ENCODE measurements at places on chromosomes 12 and 14.

DNA sequence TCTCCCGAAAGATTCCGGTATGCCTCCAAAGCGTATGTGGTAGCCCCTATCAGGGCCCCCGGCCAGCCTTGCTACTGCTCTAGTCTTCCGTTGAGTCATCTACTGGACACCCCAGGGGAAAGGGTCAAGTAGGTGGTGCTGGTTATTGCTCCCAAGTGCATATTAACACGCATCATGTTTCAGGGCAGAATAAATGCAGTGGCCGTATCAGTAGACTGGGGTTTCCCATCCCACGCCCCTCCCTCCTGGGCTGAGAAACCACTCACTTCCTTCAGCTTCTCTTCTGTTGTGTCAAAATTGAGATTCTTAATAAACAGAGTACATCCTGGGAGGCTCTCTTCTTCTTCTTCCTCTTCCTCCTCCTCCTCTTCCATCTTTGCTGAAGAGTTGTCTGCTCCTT is 39.3 kb downstream of the RBM19 start:
- no peak for DNase-seq

DNA sequence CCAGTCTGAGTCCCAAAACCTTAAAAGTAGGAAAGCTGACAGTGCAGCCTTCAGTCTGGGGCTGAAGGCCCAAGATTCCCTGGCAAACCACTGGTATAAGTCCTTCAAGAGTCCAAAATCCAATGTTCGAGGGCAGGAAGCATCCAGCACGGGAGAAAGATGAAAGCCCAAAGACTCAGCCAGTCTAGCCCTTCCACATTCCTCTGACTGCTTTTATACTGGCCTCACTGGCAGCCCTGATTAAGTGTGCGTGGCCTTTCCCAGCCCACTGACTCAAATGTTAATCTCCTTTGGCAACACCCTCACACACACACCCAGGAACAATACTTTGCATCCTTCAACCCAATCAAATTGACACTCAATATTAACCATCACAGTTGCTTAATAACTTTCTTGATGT is 372.1 kb upstream of the CCDC196 start:
- DNase-seq = no peak

- no peak for DNase-seq
Observed at GRCh38 chr14:67357186-67357968, 2.2 kb downstream of the ATP6V1D start.

GRCh38 chr14:48967419-48967818 is 618.8 kb downstream of the RPS29 start:
- DNase-seq = no peak

GRCh38 chr14:93792391-93792790 is 4.1 kb upstream of the PRIMA1 start:
- no peak for DNase-seq

DNA sequence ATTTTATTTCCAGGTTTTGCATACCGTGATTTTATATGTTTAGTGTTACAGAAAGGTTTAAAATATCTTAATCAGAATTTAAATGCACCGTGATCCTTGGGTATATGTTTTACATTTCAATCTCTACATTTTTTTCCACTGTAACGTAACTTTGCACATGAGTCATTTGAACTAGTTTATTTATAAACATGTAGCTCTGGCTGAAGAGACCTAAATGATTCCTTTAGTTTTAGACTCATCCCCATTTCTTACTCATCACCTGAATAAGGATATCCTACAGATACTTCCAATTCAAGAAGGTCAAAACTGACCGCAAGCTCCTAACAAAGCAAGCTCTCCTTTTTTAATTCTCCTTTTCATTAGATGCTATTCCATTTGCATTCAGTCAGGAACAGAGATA is 42.7 kb upstream of the SLC6A15 start:
- no peak for DNase-seq

DNA sequence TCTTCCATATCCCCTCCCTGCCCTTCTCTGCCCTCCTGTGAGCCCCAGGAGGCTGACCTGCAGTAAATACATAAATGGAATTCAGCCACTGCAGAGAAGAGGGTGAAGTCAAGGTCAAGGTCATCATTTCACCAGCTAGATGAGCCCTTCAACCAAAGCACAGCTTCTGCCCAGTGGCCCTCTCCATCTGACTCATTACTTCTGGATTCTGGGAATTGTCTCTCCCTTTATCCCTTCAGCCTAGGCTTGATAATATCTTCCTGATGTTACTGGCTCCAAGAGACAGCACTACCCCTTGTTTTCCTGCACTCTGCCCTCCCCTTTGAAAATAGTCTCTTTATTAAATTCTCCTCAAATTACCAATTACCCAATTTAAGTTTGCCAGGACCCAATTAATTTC is 64.5 kb downstream of the TTC9 start:
- DNase-seq = no peak

- DNase-seq = no peak
Observed at GRCh38 chr12:116093915-116094314, 183.6 kb downstream of the MED13L start.

DNA sequence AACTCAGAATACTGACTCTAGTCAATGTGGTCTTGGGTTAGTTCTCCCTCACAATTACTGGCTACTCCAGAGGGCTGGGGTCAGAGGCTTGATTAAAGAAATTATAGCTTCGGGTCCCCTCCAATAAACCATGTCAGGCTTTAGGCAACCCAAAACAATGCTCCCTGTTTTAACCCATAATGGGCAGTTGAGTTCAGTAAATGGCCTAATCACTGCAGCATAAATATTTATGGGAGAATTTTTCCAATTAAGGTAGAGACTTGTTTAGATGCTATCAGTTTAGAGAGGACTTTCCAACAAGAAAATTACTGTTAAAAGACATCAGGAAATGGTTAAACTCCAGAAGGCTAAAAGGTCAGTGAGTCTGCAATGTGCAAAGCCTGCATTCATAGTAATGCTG is 389.2 kb upstream of the PRICKLE1 start:
- DNase-seq = no peak

- DNase-seq = peak; percentile 36
Observed at GRCh38 chr14:81219759-81220579, 790 bp downstream of the GTF2A1 start.

DNA sequence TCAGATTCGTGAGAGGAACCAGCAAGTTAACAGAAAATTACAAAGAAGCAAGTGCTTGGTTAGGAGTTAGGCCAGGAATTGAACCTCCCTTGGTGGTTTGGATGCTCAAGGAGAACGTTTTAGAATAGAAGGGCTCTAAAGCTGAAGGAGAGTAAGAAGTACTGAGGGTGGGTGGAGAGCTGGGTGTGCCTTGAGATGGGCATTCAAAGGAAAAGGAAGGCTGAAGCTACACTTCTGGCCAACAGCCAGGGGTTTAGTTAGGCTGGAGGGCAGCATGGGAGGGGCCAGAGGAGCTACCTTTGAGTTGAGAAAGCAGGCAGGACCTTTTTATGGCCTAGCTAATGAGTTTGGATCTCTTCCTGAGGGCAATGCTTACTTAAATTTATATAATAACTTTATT is 421.2 kb downstream of the CCDC91 start:
- DNase-seq = peak; percentile 58

DNA sequence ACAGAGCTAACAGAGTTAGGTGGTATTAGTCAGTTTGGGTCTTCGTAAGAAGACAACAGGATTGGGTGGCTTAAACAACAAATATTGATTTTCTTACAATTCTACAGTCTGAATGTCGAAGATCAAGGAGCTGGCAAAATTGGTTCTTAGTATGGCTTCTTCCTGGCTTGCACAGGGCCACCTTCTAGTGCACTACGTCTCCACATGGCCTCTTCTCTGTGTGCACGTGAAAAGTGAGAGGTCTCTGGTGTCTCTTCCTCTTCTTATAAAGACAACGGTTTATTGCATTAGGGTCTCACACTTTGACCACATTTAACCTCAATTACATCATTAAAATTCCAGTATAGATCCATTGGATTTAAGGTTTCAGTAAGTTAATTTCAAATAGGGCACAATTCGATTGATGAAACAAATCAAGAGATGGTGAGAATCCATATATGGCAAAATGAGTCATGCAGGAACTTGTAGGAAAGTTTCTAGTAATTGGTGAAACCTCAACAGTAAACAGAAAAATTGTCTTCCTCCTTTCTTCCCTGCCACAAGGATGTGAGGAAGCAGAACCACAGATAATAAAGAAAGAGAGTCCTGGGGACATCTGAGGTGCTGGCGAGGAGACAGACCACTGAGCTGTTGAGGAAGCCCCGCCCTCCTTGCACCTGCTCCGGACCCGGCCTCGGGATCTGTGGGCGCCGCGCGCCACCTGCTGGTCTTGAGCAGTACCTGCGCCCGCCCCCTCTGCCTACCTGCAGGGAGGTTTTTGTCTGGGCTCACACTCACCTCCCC is 846.7 kb downstream of the TMEM121 start:
- peak; percentile 66 for DNase-seq

GRCh38 chr12:5047729-5048128 is 4.0 kb downstream of the KCNA5 start:
- DNase-seq = no peak

DNA sequence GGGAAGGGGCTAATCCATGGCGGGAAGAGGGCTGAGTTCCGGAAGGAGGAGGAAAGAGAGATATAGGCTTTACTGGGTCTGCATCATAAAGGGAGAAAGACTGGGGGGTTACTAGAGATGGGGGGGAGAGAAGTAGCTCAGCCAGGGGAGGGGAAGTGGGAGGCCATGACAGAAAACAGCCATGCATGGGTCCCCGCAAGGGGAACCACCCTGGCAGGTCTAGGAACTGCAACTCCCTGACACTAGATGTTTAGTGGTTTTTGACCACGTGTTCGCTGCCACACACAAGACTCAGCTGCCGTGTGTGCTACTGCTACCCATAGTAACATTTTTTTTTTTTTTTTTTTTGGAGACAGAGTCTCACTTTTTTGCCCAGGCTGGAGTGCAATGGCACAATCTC is 145.0 kb downstream of the RIMBP2 start:
- no peak for DNase-seq

DNA sequence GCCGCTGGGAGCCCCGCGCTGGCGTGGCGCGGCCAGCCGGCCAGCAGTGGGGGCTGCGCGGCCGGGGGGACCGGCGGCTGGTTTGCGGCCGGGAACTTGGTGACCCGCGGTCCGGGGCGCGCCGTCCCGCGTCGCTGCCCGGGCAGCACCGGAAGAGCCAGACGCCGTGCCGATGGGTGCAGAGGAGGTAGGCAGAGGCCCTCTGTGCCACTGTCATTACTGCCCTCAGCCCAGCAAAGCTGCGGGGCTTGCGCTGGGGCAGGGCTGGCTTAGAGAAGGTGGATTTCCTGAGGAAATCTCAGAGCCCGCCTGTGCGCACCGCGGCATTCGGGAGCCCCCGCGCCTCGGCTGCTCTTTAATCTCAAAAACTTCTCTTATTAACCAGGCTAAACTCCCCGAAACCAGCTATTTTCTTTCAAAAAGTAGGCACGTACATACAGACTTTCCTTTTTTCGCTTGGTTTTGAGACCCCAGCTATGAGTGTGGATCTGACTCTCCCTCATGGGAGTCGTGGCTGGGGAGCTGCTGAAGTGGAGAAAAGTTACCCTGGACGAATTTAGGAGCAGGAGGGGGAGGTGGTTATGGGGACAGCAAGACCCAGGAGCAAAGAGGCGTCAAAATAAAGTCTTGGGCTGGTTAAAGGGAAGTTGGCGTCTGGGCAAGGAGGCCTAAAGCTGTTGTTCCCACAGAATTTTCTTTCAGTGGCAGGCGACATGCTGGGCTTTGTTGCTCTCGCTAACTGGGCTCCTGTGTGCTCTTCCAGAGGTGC is 802 bp downstream of the SUSD6 start:
- DNase-seq = peak; percentile 66

DNA sequence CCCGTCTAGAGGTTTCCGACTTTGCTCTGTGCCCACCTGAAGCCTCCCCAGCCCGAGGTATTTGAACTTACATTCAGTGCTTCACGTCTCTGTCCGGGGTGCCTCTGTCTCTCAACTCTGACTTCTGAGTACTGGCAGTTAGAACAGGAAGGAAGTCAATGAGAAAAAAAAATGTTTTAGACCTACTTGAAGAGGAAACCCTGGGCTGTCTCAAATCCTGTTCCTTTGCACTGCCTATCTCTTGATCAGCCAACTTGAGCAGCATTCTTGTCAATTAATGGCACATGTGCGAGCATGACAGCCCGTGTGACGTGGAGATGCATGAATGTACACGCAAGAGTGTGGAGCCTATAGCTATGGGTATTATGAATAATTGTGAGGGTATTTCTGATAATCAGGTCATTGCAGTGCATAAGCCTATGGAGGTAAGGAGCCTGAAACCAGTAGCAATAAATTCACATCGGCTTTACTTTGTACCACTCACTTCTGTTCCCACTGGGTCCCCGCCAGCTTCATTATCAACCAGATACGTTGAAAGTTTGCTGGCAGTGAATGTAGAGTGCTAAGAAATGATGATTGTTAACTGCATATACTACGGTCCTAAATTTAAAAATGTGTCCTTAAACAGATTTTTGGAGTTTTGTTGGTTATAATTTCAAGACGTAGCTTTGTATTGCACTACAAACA is at the start of gene ARHGDIB:
Gene ARHGDIB (minus strand): TSS at position 136 of the 687 bp plus-strand sequence. CDS start 10,889 bp downstream, outside the sequence.
- peak; percentile 21 for DNase-seq

DNA sequence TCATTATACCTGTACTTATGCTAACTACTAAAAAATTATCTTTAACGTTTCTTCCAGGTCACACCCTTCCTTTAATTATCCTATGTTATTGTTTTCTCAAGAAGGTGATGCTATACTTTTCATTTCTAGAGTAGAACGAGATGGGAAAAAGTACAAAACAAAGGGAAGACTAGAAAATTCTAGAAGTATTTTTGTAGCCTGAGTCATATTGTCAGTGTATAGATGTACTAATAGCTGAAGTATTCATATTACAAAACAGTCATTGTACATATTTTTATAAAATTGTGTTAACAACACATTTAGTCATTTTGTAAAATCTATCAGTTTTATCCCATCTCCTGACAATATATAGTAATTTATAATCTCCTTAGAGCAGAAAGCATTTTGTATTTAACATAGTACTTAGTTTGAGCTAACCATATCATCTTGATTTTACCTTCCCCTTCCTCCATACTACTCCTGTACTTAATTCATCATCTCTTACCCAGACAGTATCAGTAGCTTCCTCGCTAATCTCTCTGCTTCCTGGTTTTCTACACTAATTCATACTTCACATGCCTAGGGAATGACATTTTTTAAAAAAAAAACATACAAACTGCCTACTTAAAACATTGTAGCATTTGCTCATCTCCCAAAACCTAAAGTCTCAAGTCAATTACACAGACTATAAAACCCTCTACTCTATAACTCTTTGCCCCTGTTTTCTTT is 920.9 kb downstream of the RPS29 start:
- no peak for DNase-seq

- no peak for DNase-seq
Observed at GRCh38 chr14:103961928-103962578, 19.7 kb upstream of the RD3L start.

GRCh38 chr12:96210376-96211055 is 16.3 kb downstream of the ELK3 start:
- DNase-seq = no peak

- no peak for DNase-seq
Observed at GRCh38 chr12:46005823-46006222, 15.4 kb upstream of the SCAF11 start.

DNA sequence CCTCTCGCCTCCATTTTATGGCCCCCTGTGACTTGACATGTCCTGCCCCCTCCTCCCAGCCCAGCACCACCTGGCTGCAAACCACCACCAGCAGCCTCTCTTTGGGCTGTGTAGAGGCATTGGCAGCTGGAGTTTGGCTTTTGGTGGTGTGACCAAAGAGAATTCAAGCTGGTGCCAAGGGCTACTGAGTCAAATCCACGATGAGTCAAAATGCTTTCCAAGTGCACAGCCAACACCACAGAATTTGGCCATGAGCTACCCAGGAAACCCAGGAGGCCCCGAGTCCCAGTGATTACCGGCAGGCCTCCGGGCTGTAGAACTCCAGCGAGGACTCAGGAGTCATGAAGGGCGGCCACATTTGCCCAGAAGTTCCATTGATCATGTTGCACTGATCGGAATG is 53.8 kb downstream of the SCARB1 start:
- DNase-seq = no peak

GRCh38 chr12:93181409-93181965 is 196.2 kb upstream of the NUDT4 start:
- no peak for DNase-seq
